Neural crest cell (in vitro differentiated cells): ENCODE measurements at places on chromosomes 4 and X. TPM values are rescaled to one million over a fixed set of nuclear protein-coding genes. Genes with fewer than 3 reads are reported as not detected.

DNA sequence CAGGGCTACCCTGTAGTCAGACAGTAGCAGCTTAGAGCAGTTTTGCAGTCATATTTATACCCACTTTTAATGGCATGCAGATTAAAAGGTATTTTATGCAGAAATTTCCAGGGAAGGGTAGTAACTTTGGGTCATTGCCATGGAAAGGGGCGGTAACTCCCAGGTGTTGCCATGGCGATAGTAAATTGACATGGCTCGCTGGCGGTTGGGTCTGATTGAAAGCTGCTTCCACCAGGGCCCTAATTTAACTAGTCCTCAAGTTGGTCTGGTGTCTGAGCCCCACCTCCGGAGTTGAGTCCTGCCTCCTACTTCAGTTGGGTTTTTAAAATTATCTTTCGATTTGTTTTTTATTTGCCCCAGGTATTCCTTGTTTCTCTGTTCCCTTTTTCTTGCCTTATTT is 70.1 kb downstream of the NAA11 start:
- no peak overlapping the region for H3K4me3 ChIP-seq
- DNase-seq = no peak
- H3K27me3 ChIP-seq = no peaks in the 10 kb centered on the region
- no peaks in the 10 kb centered on the region for H3K36me3 ChIP-seq
- no peaks in the 10 kb centered on the region for H3K4me1 ChIP-seq
- H3K27ac ChIP-seq = no peak overlapping the region

- no peaks in the 10 kb centered on the region for H3K27me3 ChIP-seq
- H3K36me3 ChIP-seq = no peaks in the 10 kb centered on the region
Observed at GRCh38 chr4:104906276-104906675, 240.4 kb upstream of the TET2 start.

DNA sequence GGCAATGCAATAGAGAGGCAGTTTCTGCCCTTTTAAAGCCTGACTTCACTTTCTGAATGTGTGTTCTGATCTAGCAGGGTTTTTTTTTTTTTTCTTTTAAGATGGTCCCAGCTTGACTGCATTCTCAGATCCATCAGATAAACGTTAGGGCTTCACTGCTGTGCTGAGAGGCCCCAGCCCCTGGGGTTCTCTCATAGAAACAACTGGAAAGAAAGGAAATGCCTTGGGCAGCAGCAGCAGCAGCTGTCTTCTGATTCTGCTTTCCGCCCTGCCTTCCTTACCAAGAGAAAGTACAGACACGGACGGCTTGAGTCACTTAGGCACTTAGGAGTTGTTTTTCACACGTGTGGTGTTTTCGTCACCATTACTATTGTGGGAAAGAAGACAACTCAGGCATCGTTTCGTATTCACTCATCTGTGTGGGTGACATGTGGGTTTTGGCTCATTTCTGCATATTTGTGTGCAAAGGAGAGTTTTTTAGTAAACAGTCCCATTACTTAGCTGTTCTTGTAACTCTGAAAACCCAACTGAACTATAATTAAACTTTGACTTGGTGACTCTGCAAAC is 172.0 kb downstream of the PTTG2 start:
- H3K4me3 ChIP-seq = no peak overlapping the region
- no peaks in the 10 kb centered on the region for H3K27me3 ChIP-seq
- peak overlapping the region; percentile 68 for H3K27ac ChIP-seq
- peaks cover 13% of the 10 kb centered on the region for H3K36me3 ChIP-seq
- DNase-seq = no peak

GRCh38 chrX:124548571-124548970 is 202.2 kb downstream of the SH2D1A start:
- DNase-seq = no peak
- no peaks in the 10 kb centered on the region for H3K36me3 ChIP-seq
- H3K27me3 ChIP-seq = no peaks in the 10 kb centered on the region
- H3K4me1 ChIP-seq = no peaks in the 10 kb centered on the region

GRCh38 chr4:8400632-8401325 is 39.7 kb downstream of the ACOX3 start:
- H3K27ac ChIP-seq = peak overlapping the region; percentile 63
- peaks cover 9% of the 10 kb centered on the region for H3K36me3 ChIP-seq
- no peaks in the 10 kb centered on the region for H3K27me3 ChIP-seq
- no peak for DNase-seq
- H3K4me3 ChIP-seq = no peak overlapping the region

Gene FANCB
- total RNA-seq = 16.1 and 19.5 TPM in 2 replicates
